Stimulated activated CD8-positive, alpha-beta memory T cell treated with anti-CD3 and anti-CD28 coated beads, Interleukin-4, amount 100 ng/mL, for 1 hour (primary cell): ENCODE measurements at places on chromosomes 3 and 15.

- no peak for DNase-seq
Observed at GRCh38 chr3:23644099-23644498, 161.7 kb upstream of the UBE2E1 start.

GRCh38 chr15:45378913-45379262 lies 544 bp upstream of the GATM start:
- DNase-seq = no peak

- no peak for DNase-seq
Observed at GRCh38 chr3:112682361-112682760, 41.4 kb upstream of the CCDC80 start.

- DNase-seq = no peak
Observed at GRCh38 chr3:33722191-33722590, 4.1 kb upstream of the CLASP2 start.

DNA sequence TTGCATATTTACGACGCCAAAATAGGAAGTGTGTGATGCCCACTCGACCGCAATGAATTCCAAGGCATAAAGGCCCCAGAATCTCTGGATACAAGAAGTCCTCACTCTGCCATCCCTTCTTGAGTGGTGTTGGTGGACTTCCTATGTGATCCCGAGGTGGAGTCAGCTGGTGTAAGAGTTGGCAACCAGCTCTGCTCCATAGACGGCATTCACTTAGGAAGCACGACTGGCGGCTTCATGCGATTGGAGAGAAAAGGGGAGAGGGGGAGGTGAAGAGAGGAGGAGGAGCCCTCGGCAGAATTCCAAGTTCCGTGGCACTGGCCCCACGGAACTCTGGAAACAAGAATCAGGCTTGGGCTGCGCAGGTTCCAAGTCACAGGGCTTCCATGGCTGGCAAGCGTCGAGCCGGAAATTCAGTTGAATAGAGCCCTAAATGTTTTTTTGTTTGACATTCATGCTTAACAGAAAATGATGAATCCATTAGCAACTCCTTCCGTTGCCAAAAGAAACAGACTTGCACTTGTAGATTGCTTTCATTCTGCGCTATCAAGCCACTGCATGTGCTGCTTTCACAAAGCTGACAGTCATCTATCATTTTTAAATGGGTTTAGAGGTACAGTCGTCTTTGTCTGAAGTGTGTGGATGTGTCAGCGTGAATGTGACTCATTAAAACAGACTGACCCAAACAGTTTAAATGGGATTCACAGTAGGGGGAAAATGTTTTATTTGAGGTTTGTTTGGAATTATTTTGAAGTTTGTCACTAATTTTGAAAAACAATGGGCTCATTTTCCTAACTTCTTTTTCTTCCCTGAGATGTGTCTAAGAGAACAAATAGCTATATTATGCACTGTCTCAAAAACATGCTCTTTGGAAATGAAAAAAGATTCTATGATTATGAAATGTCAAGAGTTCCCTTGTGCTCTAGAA lies 428.3 kb upstream of the ATP11B start:
- DNase-seq = no peak

DNA sequence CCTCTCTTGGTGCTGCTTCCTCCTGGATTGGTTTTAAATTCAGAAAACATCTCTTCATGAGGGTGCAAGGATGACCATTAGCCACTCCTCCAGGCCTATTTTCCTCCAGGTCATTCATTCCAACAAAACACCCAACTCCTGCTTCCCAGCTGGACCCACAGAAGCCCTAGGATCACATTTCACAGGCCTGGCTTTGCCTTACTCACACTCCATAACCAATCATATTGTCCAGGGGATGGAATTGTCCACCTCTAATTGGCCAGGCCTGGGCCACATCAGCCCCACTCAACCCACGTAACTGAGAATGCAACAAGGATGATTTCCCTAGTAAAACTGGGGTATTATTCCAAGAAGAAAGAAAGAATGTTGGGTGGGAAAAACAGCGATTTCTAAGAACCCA lies 616.7 kb upstream of the SUCLG2 start:
- DNase-seq = no peak

GRCh38 chr3:128281461-128282367 lies 128.4 kb downstream of the EEFSEC start:
- DNase-seq = no peak

DNA sequence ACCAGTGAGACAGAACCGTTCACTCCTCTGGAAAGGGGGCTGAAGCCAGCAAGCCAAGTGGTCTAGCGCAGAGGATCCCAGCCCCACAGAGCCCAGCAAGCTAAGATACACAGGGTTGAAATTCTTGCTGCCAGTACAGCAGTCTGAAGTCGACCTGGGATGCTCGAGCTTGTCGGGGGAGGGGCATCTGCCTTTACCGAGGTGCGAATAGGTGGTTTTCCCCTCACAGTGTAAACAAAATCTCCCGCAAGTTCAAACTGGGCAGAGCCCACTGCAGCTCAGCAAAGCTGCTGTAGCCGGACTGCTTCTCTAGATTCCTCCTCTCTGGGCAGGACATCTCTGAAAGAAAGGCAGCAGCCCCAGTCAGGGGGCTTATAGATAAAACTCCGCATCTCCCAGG lies 11.4 kb downstream of the CEP97 start:
- no peak for DNase-seq

- no peak for DNase-seq
Observed at GRCh38 chr3:139006051-139006716, at the start of gene PRR23A. Gene PRR23A (minus strand): TSS chr3:139006268. CDS start chr3:139006268, 0 bp downstream.

DNA sequence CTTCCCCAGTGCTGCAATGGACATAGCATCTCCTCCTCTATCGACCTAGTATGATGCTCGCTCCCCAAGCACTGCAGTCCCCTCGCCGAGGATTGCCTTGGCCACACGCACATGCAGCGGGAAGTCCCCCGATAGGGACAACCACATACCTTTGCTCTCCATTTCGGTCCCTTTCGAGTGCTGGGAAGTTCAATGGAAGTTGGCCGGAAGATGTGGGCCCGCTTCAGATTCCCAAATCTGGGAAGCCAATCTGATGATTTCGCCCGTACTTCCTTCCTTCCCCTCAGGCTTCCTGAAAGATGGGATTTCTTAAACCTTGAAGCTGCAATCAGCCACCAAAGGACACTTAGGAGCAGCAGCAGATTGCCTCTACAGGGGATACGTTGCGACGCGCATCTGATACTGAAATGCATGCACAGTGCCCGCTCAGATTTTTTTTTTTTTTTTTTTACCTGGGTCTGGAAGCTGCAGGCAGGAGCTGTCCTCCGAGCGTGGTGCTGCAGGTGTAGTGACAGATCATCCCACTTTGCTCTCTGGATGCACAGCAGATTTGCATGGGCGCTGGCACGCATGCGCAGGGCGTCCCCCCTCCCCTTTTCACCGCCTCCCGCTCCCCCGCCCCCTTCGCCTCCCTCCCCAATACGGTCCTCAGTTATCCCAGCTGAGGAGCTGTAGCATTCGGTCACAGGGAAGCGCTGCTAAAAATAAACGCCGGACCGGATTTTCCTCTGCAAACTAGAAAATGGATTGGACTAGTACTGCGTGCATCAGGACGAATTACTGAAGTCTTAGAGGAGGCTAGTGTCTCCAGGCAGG lies at the start of gene FGF12:
FGF12 (minus strand) TSS at position 510 of the 816 bp plus-strand sequence.
- DNase-seq = no peak

DNA sequence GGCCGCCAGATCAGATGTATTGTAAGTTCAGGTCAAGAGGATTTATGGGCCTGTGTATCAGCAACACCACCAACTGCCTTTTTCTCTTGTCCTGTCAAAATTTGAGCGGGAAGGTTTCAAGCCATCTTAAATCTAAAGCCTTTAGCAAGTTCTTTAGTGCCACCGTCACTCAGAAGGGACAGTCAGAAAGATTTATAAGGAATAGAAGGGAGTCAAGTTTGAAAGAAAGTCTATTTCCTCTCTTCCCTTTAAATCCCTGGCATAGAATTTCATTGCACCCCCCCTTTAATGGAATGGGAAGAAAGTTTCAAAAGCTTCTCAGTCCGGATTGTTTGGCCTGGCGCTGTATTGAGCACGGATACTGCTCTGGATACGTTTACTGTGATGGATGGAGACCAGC lies 359.4 kb downstream of the FEZF2 start:
- no peak for DNase-seq

DNA sequence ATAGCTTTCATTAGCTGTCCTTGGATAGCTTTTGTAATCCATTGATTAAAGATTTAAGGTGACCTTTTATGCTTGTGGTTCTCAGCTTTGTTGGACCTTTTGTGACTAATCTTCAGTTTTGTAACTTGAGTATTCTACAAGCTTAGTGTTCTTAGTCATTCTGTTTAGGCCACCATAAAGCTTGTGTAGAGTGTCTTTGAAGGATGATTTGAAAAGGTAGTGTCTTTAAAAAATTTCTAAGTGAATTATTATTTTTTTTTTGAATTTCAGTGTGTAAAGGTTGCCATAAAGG lies 7.5 kb downstream of the MORF4L1 start:
- DNase-seq = no peak

DNA sequence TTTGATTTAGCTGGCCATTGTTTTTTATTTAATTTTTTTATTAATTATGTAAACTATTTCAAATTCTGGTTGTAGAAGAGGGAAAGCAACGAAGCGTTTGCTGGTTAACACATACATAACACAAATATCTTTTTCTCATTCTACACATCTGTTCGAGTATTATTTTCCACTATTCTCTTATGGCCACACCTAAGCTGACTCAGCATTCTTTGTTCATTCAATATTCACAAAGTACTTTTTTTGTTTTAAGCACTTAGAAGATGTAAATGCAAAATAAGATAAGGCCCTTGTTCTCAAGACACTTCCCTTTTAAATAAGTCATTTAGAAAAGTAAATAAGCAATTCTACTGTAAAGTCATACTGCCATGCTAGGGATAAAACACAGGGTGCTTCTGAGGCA lies 45.4 kb downstream of the CADM2 start:
- DNase-seq = no peak

DNA sequence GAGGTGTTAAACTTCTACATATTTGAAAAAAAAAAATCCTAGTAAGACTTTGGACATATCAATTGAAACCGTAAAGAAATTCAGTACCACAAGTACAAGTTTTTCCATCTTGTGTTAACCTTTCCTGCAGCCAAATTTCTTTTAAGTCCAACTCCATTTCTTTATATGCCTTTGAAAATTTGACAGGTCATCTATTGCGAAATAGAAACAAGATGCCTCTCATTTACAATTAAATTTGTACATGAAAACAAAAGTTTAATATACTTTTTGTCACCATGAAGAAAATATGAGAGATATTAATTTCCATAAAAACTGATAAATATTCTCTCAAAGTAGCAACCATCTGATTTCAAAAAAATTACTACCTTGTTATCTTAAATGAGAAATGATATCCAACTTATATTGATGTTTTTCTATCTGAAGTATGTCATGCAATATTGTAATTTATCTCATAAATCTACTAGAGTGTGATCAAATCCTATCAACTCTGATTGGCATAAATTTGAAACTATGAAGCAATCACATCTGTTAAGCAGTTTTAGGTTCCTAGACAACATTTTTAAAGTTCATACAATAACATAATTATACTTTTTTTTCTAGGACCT lies 68.2 kb downstream of the TBC1D5 start:
- no peak for DNase-seq

- no peak for DNase-seq
Observed at GRCh38 chr15:35311615-35312014, 226.5 kb upstream of the NANOGP8 start.

GRCh38 chr15:70703096-70703878 lies 60.1 kb downstream of the UACA start:
- no peak for DNase-seq

GRCh38 chr3:3665546-3665945 lies 133.7 kb upstream of the LRRN1 start:
- no peak for DNase-seq

- DNase-seq = no peak
Observed at GRCh38 chr3:54784021-54784420, 143.8 kb downstream of the LRTM1 start.

GRCh38 chr3:161508852-161509477 lies 12.4 kb downstream of the OTOL1 start:
- DNase-seq = no peak

DNA sequence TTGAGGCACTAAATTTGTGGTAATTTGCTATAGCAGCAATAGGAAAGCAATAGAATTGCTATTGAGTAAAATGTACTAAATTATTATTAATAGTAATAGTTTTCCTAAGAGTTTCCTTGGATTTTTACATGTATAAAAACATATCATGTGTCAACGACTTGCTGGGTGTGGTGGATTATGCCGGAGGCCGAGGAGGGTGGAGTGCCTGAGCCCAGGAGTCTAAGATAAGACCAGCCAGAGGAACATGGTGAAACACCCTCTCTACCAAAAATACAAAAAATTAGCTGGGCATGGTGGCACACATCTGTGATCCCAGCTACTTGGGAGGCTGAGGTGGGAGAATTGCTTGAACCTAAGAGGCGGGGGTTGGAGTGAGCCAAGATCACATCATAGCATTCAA lies 749.9 kb downstream of the TBL1XR1 start:
- no peak for DNase-seq

GRCh38 chr3:133535971-133536881 lies 37.3 kb upstream of the CDV3 start:
- DNase-seq = no peak

- DNase-seq = peak; percentile 18
Observed at GRCh38 chr3:143970773-143971358, 757 bp upstream of the DIPK2A start.

- no peak for DNase-seq
Observed at GRCh38 chr3:124275412-124275811, 283.5 kb upstream of the ROPN1 start.

DNA sequence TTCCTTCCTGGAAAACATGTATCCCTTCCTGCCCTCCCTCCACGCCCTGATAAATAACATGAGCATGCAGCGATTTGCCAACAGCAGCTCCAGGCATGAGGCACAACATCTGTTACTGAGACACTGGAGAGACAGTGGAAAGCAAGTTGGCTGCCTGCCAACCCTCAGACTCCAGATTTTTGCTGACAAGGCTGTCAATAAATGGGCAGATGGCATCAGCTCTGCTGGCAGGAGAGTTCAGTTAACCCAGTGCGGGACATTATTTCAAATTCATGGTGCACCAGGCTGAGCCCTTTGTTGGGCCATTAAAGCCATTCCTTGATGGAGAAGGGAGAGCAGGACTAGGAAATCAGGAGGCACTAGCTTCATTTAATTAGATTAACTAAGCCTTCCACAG lies 293.3 kb downstream of the MEX3B start:
- no peak for DNase-seq

GRCh38 chr3:194906970-194907629 lies 221.4 kb downstream of the FAM43A start:
- no peak for DNase-seq

DNA sequence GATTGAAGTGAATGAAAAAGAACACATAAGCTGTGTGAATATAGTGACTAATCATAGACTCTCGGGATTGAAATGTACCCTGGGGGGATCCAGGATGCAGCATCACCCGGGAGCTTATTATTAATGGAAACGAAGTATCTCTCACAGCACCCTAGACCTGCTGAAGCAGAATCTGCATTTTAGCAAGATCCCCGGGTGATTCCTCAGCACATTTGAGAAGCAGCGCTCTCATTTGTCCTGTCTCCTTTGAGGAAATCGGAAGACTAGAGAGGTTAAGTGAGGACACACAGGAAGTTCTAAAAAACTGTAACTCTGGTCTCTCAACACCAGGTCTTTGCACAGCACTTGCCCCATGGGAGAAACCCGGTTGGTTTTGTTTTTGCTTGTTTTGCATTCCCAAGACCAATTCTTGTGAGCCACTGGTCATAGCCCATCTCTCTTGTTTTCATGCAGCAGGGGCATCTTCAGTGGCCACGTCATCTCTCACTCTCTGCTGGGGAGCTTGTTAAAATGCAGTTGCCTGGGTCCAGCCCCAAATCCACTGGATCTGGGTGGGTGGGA lies 30.2 kb downstream of the ZNF710 start:
- no peak for DNase-seq
